ENCODE measurements at places on chromosomes 5 and 9. TPM values are rescaled to one million over a fixed set of nuclear protein-coding genes. Genes with fewer than 3 reads are reported as not detected.

The SLC6A7 gene
- not detected for total RNA-seq

The ADRB2 gene
- total RNA-seq, result 0.20 TPM

The EQTN gene
- total RNA-seq, result 0.37 TPM

The PKD2L2 gene
- not detected for total RNA-seq

The PPP3R2 gene
- total RNA-seq, result not detected

The LOX gene
- total RNA-seq, result 1.9 TPM
